ENCODE measurements at places on chromosomes 2 and 18.

GRCh38 chr18:48007955-48008701, 77.7 kb upstream of the SMAD2 start:
- DNase-seq, result peak; percentile 25

GRCh38 chr2:149470046-149470445, 117.5 kb downstream of the MMADHC start:
- DNase-seq, result no peak

- no peak for DNase-seq
Observed at GRCh38 chr2:233686928-233687327, 5.2 kb downstream of the UGT1A7 start.

- DNase-seq, result no peak
Observed at GRCh38 chr18:9974279-9974915, 60.6 kb downstream of the VAPA start.

DNA sequence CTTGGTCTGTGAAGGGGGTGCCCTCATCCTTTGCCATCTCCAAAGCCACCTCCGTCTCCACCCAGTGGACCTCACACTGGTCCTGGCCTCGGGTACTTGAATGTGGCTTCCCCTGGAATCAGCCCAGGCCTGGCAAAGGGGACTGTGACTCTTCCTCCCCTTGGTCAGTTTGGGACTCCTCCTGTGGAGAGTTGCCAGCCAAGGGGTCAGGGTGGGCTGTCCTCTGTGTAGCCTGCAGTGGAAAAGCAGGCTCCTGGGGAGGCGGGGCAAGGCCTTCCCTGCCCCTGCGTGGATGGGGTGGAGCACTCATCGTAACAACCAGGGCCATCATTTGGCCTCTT, 59.8 kb downstream of the INHBB start:
- DNase-seq, result no peak

GRCh38 chr2:175597286-175597685, 404.8 kb downstream of the LNPK start:
- DNase-seq, result no peak

DNA sequence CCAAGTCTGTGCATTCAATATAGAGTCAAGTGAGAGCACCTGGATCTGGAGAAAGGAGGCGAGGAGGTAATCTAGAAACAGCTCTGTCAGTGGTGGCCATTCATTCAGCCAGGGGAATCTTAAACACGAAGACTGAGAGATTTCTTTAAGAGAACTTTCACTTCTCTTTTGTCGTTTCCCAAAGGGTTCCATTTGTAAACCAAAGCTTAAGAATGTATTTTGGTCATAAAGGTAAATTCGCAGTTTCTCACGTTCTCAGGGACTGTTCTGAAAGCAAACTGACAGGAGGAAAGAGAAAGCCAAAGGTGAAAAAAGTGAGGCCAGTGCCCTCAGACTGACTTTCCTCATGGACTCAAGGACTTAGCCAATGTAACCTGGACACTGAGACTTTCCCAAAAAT, 513.5 kb downstream of the CMPK2 start:
- DNase-seq, result no peak

GRCh38 chr2:23231865-23232264, 153.1 kb upstream of the KLHL29 start:
- DNase-seq, result no peak

Measured in naive thymus-derived CD8-positive, alpha-beta T cell (primary cell).